ENCODE measurements at places on chromosomes 5 and 9.

DNA sequence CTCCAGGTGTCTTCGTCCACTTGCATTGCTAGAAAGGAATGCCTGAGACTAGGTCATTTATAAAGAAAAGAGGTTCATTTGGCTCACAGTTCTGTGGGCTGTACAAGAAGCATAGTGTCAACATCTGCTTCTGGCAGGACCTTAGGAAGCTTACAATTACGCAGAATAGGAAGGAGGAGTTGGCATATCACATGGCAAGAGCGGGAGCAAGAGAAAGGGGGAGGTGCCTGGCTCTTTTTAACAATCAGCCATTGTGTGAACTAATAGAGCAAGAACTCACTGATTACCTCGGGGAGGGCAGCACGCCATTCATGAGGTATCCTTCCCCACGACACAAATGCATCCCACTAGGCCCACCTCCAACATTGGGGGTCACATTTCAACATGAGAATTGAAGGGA, 134.4 kb upstream of the EFNA5 start:
- no peak for DNase-seq

DNA sequence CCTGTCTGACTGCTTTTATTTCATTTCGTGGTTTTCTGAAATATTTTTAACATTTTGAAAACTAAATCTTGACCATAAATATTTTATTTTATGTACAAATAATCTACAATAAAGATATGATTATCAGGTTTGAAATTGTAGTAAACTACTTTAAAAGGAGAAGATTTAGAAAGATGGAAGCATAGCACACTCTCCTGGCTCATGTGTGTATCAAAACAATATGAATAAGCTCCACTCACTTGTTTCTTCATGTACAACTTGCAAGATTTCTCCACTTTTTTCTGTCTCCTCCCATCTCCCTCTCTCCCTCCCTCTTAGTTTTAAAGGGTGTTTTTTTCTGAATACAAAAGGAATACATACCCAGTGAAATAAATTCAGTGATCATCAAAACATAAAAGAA, 15.4 kb upstream of the VPS13A start:
- no peak for DNase-seq

- DNase-seq: no peak
These were observed 633.1 kb upstream of the TYRP1 start for GRCh38 chr9:12060067-12060466.

DNA sequence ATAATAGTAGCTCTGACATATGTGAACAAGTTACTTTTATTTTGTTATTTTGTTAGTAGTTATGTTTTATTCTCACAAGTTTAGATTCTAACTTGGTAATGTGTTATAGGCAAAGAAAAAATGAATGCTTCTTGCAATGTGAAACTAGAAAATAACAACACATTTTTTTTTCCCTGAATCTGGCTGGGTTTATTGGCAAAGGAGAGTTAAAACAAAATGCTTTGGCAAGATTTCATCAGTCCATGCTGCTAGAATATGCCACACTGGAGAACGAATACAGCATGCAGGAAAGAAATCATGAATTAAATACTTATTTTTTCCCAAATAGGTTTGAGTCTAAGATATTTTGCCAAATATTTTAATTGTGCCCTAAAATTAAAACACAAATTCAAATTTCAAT, 1048.1 kb upstream of the ACO1 start:
- no peak for DNase-seq

GRCh38 chr5:98742396-98743073, 30.9 kb upstream of the RGMB start:
- DNase-seq: no peak

DNA sequence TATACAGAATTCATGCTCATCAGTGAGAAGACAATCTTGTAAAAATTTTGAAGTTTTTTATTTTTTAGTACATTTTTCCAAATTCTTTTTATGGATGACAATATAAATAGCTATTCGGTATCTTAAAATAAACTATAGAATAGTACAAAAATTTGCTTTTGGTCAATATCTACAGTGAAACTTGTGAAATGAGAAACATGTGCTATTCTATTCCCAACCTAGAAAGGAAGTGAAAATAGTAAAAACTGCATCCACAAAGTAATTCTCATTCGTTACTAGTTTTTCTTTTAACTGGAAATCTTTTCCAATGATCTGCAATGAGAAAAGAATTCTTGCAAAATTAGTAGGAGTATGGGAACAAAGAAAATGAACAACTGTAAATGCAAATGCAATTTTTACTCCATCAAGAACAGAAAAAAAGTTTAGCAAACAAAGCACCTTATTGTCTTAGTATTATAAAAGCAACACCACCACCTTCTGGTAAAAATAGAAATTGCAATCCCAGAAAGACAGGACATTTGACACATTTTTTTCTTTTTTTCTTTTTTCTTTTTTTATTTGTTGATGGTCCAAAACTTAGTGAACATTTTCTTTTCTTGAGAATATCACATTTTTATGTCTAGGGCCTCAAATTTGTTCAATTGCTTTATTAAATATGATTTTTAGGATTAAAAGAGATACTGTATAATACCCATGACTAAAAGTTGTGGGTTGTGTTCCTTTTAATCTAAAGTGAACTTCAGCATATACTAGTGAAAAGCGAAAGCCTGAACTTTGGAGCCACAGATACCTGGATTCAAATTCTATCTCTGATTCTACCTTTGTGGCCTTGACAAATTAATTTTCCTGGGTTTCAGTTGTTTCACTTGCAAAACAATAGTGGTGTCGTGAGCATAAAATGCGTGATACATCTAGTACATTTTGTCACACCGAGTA, 72.3 kb downstream of the SLCO4C1 start:
- peak; percentile 37 for DNase-seq

DNA sequence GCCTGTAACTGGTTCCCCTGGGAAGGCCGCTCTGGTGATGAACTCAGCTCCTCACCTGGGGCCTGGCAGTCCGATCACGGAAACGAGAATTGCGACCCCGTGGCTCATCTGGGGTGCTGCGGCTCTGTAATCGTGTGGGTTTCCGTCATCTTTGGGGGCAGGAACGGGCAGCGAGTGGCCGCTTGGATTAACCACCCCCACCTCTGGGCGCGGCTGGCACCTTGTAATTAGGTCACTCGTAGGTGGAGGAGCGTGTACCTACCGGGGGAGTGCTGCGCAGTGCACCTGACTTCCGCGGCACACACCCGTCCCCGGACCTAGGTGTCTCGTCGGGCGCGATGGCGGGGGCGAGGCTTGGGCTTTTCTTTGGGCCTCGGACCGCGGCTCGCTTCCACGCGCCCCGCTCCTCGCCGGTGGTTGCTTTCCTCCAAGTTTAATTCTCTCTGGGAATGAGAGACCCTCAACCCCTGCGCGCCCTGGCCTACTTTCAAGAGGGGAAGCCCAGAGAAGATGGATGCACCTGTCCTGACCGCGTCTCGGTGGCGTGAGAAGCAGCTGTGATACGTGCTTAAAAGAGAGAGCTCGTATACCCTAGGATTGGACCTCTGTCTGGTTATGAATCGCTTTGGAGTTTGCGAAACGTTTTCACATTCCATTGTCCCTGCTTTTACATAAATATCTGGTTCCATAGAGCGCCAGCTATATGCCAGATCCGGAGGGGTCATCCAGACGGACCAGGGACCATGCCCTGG, 744 bp upstream of the PPP2CA start:
- DNase-seq: peak; percentile 90

DNA sequence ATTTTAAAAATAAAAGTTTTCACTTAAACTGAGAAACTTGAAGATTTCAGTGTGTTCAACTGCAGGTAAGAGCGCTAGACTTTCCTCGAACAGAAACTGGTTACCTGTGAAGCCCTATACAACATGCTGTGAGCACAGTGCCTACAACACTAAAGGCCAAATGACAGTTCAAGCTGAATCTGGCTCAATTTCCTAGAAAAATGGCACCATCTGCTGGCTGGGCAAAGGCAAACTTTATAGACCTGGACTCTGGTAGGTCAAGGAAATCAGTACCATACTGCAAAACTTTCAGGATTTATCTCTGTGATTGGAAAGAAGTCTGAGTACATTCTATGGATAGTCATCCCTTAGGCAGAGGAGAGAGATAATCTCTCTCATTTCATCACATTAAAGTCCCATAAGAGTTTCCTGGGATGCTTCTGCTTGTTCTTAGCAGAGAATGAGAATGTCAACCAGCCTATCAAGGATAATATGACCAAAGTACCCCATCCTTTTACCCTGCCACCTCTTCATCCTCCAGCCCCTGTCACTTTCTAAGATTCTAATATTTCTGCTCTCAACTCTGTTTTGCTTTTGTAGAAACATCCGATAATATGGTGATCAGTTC, 31.8 kb upstream of the FOXB2 start:
- peak; percentile 77 for DNase-seq

GRCh38 chr5:17019324-17019723, 83.2 kb upstream of the MYO10 start:
- DNase-seq: no peak

- no peak for DNase-seq
These were observed 224.1 kb upstream of the TYRP1 start for GRCh38 chr9:12469084-12469483.

GRCh38 chr5:18299166-18299565, 664.9 kb downstream of the TAF11L14 start:
- DNase-seq: no peak

DNA sequence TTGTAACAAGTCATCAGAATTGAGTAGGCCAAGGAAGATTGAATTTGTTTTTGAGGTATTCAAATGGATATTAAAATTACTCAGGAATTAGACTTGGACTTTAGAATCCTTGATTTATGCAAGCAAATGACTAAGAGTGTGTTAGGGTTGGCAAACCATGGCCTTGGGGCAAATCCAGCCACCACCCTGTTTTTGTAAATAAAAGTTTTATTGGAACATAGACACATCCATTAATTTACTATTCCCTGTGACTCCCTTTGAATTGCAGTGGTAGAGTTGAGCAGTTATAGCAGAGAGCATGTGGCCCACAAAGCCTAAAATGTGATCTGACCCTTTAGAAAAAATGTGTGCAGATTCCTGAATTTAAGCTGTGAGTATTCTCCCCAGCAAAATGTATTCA, 115.6 kb downstream of the WDR70 start:
- no peak for DNase-seq

DNA sequence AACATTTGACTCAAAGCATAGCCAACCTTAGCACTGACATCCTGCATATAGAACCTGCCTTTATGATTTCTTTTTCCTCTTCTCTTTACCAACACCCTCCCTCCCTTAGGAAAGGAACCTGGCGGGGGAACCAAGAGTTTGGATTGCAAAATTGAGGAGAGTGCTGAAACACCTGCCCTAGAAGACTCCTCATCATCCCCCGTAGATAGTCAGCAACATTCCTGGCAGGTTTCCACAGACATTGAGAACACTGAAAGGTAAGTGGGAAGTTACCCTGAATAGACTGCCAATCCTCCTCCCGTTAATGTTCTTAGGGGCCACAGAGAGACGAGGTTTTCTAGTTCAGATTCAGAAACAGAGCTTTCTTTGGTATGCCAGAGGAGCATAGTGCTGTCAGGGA, 88.8 kb downstream of the RGS7BP start:
- DNase-seq: no peak

DNA sequence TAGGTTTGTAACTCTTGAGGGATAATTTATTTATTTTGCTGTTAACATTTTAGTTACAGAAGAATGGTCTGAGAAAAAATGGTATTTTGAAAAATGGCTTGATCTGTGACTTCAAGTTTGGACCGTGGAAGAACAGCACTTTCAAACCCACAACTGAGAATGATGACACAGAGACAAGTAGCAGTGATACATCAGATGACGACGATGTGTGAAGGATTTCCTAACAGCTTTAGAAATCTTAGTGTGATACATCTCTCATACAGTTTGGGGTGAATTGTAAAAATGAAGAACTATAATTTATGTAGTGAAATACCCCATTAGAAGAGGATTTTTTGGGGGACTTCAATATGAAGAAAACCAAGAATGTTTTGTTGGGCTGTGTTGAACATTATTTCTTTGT, 88.7 kb downstream of the GPBP1 start:
- no peak for DNase-seq

DNA sequence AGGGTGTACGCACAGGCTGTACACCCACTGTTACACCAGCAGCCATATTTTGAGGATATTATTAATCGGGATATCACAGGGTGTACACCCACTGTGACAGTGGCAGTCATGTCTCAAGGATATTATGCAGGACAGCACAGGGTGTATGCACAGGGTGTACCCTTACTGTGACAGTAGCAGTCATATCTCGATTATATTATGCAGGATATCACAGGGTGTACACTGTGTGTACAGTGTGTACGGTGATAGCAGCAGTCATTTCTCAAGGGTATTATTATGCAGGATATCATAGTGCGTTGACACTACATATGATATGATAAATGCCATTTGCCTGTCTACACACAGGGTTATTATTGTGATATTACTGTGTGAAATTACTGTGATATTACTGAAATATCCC, 80.5 kb upstream of the SLC25A48 start:
- DNase-seq: no peak

- no peak for DNase-seq
These were observed 54.0 kb upstream of the GRIN3A start for GRCh38 chr9:101792475-101792874.

GRCh38 chr5:170546282-170546681, 42.5 kb downstream of the KCNIP1 start:
- DNase-seq: no peak

GRCh38 chr5:139133282-139133681, 64.9 kb downstream of the SIL1 start:
- DNase-seq: peak; percentile 96

DNA sequence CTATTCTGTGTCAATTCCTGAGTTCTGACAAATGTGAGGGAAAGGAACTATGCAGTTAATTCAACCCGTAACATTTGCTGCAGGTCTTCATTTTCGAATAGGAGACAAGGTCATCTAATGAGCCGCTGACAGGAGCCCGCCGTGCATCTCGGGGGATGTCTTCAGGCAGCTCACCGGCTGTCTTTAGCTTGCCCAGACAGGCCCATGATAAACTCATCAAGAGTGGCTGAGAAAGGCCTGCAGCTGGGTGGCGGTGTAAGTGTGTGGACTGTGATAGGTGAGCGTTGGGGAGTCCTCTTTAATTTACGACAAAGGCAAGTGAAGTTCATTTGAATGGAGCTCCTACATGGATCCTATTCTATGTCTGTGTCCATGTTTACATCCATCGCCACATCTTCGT, 190.5 kb downstream of the ADCY2 start:
- DNase-seq: no peak

DNA sequence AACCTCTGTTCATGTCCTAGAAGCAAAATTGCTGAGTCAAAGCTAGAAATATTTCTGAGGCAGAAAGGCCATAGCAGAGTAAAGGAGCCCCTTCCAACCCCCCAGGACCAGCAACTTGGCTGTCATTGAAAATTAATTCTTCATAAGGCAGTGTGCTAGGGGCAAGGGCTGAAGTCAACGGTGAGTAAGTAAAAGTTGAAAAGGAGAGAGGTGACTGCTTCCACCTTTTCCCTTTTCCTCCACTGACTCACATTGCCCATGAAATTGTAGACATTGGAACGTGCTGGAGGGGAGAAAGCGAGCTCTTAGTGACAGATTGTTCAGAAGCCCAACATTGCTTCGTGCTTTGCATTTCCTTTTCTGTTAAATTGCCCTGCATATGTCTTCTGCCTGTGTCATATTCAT, 19.1 kb downstream of the GLRA1 start:
- DNase-seq: no peak

- DNase-seq: no peak
These were observed 30.0 kb downstream of the TRIM32 start for GRCh38 chr9:116717150-116717549.

- peak; percentile 3 for DNase-seq
These were observed 142.1 kb downstream of the EPB41L4A start for GRCh38 chr5:112276991-112277390.

Data from COR-L47 (cell line).